Hippocampal formation (tissue), 2 donors: ENCODE measurements at places on chromosomes 12 and 14.

DNA sequence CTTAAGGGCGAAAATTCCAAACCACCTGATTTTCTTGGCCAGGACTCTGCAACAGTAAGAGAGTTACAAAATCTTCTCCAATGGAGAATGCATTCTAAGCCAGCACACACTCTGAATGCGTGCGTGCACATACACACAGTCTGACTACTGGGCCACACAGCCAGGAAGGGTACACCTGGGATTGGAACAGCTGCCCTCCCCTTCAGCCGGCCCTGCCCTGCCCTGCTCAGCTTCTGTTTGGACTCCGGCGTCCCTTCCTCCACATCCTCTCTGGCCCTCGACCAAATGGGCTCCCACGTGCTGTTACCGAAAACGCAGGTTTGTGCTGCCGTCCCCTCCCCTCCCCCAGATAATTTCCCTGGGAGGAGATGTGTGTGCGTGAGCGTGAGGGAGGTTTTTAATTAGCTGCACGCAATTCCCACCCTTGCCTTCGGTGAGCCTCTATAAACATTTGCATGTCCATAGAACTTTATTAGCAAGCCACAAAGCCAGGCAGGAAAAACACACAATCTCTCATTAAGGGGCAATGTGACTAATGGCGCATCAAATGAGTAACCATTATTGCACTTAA, 43.0 kb downstream of the CCNK start:
- DNase-seq, result no peak

GRCh38 chr14:21206753-21207684, 51.2 kb upstream of the OR5AU1 start:
- DNase-seq, result no peak

DNA sequence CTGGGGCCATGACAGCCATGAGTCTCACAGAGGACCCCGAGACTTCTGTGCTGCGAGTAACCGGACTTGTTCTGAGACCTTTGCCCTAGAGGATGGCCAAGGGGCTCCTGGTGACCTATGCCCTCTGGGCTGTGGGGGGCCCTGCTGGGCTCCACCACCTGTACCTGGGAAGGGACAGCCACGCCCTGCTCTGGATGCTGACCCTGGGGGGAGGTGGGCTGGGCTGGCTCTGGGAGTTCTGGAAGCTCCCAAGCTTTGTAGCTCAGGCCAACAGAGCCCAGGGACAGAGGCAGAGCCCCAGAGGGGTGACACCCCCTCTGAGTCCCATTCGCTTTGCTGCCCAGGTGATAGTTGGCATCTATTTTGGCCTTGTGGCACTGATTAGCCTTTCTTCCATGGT, 2.1 kb downstream of the DNAJC22 start:
- no peak for DNase-seq

DNA sequence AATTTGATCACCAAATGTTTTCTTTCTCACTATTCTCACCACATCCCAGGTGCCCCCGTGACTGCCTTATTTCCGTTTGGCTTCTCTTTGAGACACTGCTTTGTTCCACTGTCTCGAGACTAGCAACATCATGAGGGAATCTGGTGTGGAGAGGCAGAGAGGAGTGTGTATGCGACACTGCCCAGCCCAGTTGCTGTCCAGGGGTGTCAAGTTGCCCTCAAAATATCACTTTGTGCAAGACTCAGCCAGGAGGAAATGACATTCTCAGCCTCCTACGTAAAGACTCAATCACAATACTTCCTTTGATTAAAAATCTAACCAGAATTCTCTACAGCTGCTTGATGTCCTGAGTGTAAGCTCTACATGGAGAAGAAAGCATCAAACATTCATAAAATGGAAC, 48.2 kb upstream of the EEA1 start:
- no peak for DNase-seq

DNA sequence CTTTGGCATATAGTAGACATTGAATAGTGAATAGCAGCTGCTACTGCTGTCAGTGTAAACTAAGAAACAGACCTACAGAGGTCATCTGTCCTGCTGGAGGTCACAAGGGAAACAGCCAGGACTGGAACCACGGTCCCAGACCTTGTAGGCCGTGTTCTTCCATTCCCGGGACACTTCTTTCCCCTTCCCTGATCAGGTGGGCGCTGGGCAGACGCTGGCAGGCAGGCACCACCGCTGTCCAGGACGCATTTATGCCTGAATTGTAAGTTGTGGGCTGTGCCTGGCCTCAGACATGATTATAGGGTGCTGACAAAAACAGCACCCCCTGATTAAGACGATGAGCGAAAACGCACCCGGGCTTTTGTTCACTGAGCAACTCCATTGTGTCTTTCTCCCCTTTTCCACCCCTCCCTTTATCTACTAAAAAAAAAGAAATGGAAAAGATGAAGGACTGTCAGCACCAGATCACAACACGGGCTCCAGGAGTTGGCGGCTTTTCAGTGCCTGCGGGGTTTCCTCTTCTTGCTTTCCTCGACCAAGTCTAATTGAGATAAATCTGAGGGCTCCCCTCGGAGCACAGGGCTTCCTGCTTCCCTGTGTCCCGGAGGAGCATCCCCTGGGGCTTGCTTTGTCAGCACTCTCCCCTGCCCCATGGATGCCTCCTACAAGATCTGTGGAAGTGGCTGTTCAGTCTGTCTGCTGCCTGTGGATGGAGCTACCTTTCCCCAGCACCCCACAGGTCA, 80.6 kb downstream of the TSPAN9 start:
- no peak for DNase-seq

DNA sequence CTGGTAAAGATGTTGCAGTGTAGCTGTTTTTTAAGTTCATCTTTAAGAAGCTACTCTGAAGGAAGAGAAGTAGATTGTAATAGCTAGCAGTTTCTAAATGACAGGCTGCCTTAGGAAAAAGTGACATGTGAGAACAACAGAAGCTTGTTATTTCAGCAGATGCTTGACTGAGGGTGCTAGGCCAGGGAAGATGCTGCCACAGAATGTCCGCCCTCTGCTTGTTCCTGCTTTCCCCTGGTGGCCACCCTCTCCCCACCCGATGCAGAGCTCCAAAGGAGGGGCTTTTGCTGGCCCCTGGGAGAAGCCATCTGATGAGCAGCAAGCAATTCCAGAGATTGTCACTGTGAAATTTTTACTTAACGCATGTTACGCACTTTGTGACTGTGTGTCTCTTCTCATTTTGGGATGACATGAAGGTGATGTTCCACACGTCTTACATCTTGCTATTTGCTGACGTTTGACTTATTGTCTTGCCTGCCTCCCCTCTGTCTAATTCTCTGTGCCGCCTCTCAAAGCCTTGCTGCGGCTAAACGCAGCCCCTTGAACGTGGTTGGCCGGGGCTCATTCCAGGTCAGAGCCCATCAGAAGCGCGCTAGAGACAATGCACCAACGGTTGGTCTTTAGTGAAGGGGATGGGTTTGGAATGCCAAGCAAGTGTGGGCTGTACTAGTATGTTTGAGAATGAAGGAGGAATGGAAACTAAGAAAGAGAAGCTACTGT, 44.8 kb downstream of the WDR20 start:
- DNase-seq, result peak; percentile 76

- DNase-seq, result no peak
Measured at GRCh38 chr12:130933269-130933995, 20.3 kb upstream of the ADGRD1 start.

DNA sequence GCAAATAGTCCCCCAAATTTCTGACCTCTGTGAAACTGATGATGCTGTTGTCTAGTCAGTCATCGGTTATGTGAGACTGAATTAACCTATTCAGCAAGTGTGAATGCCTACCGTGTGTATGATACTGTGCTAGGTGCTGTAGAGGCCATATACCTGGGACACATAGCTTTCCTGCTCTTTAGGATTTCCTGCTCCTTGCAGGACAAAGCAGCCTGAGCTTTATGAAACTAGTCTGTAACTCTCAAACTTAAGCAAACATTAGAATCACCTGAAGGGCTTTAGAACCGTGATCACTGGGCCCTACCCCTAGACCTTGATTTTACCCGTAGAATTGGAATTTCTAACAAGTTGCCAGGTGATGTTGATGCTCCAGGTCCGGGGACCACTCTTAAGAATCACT, 6.9 kb downstream of the MARK3 start:
- no peak for DNase-seq

DNA sequence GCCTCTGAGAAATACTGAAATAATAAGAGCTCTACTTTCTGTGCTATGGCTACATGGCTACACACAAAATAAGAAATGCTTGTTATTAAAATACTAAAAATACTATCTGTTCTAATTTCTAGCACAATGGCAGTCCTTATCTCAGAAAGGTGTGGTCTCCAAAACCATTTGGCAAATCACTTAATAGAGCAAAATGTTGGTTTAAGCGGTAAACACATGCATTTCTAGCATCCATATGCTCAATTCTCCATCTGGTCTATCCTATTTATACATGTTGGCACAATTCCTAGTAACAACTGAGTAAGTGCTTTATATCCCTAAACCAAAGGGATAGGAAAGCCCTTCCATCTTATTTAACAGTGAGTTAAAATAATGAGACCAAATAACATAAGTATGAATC, 107.0 kb downstream of the PAPLN start:
- DNase-seq, result no peak

DNA sequence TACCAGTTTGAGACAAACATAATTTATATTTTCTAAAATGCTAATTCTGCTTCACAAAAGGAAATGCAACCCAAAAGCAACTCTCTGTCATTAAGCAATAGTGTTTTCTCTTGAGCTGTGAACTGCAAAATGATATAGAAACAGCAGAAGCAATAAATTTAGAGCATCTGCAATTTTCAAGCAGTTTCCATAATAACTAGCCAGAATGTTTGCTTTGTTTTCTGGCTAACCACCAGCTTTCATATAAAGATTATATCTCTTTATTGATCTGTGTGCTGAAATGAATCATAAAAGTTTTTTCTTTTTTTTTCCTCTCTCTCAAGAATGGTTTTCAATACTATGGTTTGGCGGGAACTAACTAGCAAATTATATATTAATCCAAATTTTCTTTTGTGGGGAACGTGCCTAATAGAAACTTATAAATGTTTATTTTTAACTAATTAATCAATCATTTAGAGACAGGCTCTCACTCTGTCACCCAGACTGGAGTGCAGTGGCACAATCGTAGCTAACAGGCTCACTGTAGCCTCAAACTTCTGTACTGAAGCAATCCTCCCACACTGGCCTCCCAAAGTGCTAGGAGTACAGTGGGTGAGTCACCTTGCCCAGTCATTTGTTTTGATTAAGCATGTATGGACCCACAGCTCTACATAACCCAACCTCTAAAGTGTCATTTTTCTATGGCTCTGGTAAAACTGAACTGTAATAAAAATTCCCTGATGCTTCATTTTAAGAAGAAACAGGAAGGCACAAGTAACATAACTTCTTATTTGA, 830.1 kb upstream of the MGAT4C start:
- no peak for DNase-seq

GRCh38 chr12:93954166-93955112, 193.9 kb upstream of the PLXNC1 start:
- DNase-seq, result no peak

DNA sequence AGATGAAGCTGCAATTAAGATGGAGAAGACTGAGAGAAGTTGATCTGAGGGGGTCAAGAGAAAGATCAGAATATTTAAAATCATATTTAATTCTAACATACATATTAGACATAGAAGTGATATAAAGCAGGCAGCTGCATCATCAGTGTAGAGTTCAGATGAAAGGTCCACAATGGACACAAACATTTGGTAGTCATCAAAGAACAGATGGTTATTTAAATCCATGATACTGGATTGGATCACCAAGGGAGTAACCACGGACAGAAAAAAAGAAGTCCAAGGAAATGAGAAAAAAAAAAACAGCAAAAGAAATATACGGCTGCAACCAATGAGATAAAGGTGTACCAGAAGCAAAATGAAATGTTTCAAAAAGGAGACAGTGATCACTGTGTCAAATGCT, 20.1 kb downstream of the NOVA1 start:
- no peak for DNase-seq

DNA sequence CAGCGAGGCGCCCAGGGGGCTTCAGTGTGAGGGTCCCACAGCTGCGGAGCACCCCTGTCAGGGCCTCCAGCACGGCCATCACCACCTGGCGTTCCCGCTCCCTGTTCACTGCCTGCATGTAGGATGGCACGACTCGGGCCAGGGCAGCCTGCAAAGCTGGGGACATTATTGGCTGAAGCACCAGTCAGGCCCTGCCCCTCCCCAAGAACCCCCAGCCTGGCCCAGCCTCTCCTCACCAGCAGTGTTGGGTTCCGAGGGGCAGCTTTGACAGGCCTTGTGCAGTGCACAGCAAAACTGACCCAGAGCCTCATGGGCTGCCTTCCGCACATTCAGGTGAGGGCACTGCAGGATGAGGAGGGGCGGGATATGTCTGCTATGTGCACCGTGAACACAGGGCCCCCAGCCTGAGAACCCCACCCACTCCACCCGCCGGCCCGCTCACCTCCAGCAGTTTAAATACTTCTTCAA, 5.6 kb downstream of the IPO4 start:
- no peak for DNase-seq

DNA sequence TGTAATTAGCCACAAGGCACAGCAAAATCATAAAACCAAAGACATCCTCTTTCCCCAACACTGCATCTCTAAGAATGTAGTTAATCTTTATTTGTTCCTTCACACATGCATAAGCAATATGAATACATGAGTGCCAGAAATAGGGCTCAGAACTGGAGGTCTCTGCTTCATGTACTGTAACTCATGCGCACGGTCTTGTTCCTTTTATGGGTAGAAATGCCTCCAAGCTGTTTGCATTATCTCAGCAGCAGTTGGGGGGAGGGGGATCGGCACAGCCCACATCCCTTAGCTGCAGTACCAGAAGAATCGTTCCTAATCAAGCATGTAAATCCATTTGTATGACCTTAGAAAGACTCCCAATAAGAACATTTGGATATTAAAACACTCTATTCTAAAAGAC, 20.0 kb downstream of the RHOJ start:
- DNase-seq, result no peak

GRCh38 chr12:95185854-95186253, 31.4 kb downstream of the FGD6 start:
- DNase-seq, result no peak

GRCh38 chr14:39267608-39268005, 33.9 kb downstream of the MIA2 start:
- no peak for DNase-seq

- DNase-seq, result no peak
Measured at GRCh38 chr14:55773984-55774545, 194.1 kb downstream of the KTN1 start.

- DNase-seq, result peak; percentile 20
Measured at GRCh38 chr14:22427771-22428231, 161.2 kb downstream of the DAD1 start.

GRCh38 chr14:37865719-37866549, 270.5 kb downstream of the TTC6 start:
- DNase-seq, result no peak

DNA sequence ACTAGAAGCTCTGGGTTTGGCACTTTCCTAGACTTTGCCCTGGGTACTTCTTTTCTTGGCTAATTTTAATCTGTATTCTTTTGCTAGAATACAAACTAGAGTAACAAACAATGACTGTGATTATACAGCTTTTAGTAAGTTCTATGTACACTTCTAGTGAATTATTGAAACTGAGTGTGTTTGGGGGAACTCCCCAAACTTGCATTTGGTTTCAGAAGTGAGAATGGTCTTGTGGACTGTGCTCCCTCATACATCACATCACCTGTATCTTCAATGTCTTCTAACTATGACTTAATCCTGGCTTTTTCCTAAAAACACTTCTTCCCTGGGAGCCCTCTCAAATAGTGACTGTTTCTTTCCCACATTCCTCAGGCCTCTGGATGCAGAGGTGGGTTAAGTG, 23.6 kb upstream of the SSTR1 start:
- DNase-seq, result no peak

GRCh38 chr14:79580906-79581305, 630.4 kb downstream of the DIO2 start:
- DNase-seq, result no peak

- DNase-seq, result no peak
Measured at GRCh38 chr14:34596891-34597290, 33.1 kb downstream of the SNX6 start.
